NAMALWA (cell line): ENCODE measurements at places on chromosomes 12 and 14.
A peak's percentile ranks its signal among the peaks of the same experiment; 100 is the strongest.

DNA sequence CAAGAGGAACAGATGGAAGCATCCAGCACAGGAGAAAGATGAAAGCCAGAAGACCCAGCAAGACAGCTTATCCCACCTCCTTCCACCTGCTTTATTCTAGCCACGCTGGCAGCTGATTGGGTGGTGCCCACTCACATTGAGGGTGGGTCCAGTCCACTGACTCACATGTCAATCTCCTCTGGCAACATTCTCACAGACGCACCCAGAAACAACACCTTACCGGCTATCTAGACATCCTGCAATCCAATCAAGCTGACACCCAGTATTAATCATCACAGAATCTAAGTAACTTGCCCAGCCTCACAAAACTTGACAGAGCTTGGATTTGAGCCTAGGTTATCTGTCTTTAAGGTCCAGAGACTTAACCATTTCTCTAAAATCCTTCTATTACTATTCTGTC lies 208.9 kb downstream of the PAH start:
- DNase-seq: no peak

- DNase-seq: no peak
Measured at GRCh38 chr12:90235642-90236041, 527.0 kb upstream of the ATP2B1 start.

GRCh38 chr12:67161322-67161918 lies 107.7 kb upstream of the CAND1 start:
- peak; percentile 65 for DNase-seq

GRCh38 chr12:42799966-42800365 lies 210.4 kb upstream of the PRICKLE1 start:
- DNase-seq: no peak

DNA sequence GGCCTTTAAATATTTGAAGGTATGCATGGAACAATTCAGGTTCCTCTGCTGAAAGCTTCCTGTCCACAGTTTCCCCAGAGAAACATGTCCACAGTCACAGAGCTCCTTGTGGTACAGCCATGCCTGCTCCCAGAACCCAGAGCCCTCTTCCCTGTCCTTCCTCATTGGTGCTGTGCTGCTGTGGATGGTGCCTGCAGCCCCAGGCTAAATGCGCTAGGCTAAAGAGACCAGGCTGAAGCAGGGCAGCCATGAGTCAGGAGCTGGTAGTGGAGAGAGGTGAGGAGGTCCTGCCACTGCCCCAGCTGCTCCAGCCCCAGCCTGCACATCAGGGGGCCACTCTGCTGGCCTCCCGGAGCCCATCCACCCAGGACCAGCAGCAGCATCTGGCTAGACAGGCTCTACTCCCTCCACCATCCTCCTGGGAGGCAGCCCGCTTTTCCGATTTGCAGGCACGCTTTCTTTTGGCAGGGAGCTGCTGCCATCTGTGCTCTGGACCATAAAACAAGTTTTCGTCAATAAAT lies 65.4 kb upstream of the DDX11 start:
- DNase-seq: no peak

GRCh38 chr12:47848853-47849252 lies 29.1 kb upstream of the HDAC7 start:
- DNase-seq: no peak

DNA sequence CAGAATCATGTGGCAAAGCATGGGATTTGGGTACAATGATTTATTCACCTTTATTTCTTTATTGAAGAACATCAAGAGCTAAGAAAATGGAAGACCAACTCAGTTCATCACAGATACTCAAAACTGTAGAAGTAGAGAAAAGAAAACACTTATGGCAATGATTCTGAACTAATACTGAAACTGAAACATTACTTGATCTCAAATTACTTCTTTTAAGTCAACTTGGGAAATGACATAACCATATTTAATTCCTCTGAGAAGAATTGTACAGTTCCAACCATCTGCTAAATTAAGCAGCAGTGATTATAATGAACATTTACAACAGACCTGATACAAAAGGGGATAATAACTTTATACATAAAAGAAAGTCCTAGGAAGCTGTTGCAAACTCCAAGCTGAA lies 466.5 kb downstream of the TMTC2 start:
- DNase-seq: no peak

- DNase-seq: no peak
Measured at GRCh38 chr14:75060420-75060819, 3.4 kb downstream of the ACYP1 start.

DNA sequence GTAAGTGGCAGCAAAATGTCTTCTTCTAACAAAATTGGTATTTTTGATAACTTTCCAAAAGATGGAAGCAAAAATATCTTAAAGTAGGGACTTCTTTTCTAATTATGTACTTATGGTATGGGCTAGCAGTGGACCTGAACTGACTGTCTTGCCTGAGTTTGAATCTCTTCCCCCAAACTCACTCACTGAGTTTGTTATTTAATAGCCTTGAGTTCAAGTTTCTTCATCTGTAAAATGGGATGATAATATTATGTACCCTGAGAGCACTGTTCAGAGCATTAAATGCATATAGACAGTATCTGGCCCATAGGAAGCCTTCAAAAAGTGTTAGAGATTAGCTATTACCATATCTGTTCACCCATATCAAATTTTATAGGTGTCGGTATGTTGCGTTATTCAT lies 210.4 kb upstream of the NUDT4 start:
- DNase-seq: no peak

DNA sequence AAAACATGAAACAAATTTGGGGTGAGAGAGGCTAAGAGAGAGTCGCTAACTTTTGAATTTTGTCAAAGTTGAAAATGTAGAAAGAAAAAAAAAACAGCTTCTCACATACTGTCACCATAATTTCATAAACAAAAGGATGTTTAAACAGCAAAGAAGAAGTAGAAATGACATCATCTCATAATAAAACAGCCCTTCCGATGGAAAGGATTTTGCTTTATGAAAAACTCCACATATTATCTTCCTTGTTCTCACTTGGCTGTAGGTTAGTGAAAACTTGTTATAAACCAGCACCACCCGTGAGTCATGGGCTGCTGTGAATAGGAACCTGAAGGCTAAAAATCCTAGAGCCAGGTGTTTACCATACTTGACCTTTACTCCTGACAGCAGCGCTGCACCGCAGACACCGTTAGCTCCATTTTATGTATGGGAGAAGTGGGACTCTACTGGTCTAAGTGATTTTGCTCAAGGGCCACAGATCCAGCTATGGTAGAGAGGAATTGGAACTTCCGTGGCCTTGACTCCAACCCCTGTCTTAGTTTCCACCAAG lies 63.0 kb upstream of the VRK1 start:
- no peak for DNase-seq

- no peak for DNase-seq
Measured at GRCh38 chr14:50056435-50056834, 59.9 kb downstream of the VCPKMT start.

GRCh38 chr12:53380794-53381730 lies 1.1 kb downstream of the SP1 start:
- DNase-seq: peak; percentile 20

DNA sequence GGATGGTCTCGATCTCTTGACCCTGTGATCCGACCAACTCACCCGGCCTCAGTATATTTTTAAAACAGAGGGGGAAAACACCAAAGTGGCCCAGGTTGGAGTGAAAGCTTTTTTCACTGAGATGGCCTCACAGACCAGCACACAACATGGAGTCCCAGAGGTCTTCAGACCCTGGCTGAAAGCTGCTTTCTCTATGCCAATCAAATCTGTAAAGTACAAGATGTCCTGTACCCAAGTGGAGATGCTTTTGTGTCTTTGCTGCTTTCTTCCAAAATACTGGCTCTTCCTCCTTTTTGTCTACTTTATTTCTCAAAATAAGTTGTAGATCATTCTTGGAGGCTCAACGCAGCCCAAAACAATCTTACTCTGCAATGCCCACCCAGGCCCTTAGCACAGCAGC lies 214.8 kb downstream of the MED13L start:
- no peak for DNase-seq

- DNase-seq: no peak
Measured at GRCh38 chr12:68565391-68565903, 45.3 kb upstream of the RAP1B start.

DNA sequence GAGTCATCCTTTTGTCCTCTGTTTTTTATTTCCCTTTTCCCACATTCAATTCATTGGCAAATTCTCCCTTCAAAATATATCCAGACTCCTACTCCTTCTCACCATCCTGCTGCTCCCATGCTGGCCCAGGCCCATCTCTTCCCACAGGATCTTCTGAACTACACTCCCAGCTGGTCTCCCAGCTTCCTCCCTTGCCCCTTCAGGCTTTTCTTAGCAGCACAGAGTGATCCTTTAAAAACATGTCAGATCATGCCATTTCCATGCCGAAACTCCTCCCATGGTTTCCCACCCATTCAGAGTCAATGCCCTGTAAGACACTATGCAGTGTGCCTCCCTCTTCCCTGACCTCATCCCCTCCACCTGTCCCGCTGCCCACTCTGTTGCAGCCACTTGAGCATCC lies 2.4 kb upstream of the KRT84 start:
- no peak for DNase-seq

GRCh38 chr14:52333108-52333507 lies 19.0 kb downstream of the PTGER2 start:
- DNase-seq: no peak

DNA sequence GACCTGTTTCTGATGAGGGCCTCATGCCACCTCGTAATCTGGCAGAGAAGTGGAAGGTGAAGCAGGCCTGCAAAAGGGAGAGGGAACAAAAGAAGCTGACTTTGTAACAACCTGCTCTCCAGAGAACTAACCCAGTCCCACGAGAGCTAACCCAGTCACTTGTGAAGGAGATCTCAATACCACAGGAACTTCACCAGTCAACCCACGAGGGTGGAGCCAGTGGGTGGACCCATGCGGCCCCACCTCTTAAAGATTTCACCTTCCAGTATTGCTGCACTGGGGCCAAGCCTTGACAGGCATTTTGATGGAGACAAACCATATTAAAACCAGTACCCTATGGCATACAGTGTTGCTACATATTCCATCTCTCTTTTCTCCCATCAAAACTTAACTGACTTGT lies 55.1 kb downstream of the SERPINA10 start:
- no peak for DNase-seq

GRCh38 chr12:4483885-4484823 lies 38.5 kb upstream of the FGF6 start:
- no peak for DNase-seq

- DNase-seq: peak; percentile 55
Measured at GRCh38 chr14:64671591-64671990, 32.6 kb upstream of the PLEKHG3 start.

DNA sequence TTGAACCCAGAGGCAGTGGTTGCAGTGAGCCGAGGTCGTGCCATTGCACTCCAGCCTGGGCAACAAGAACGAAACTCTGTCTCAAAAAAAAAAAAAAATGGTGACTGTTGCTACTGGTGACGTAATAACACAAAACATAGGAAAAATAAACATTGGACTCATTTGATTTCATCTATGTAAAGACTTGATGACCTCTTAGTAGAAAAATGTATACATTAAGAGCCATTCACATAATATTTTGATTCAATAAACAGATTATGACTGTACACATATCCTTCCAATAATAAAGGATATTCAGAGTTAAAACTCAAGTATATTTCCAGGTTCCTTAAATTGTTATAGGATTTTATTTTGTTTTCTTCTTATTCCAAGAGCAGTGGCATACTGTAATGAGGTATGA lies 65.7 kb upstream of the AEBP2 start:
- DNase-seq: no peak

- no peak for DNase-seq
Measured at GRCh38 chr14:78633752-78634151, 463.6 kb downstream of the NRXN3 start.

- DNase-seq: no peak
Measured at GRCh38 chr14:54809767-54810166, 92.9 kb downstream of the GCH1 start.

DNA sequence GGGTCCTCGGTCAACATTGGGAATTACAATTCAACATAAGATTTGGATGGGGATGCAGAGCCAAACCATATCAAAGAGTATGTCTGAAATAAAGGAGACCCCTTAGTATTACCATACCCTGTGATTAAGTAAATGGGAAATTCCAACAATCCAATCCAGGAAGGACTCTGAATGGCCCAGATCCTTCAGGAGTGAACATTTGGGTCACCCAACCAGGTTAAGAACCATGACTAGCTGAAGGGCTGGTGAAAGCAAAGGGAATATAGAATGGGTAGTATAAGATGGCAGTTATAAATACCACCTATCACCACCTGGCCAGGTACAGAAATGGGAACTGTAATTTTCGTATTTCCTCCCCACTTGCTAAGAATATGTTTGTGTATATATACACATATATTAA lies 114.4 kb upstream of the CCDC196 start:
- no peak for DNase-seq

- peak; percentile 21 for DNase-seq
Measured at GRCh38 chr12:22627371-22627770, 2.4 kb downstream of the ETNK1 start.

GRCh38 chr12:101857043-101857558 lies 20.3 kb upstream of the DRAM1 start:
- no peak for DNase-seq

GRCh38 chr14:100750762-100751699 lies 24.3 kb downstream of the DLK1 start:
- DNase-seq: no peak

GRCh38 chr12:68835333-68835908 lies 27.4 kb downstream of the MDM2 start:
- no peak for DNase-seq

DNA sequence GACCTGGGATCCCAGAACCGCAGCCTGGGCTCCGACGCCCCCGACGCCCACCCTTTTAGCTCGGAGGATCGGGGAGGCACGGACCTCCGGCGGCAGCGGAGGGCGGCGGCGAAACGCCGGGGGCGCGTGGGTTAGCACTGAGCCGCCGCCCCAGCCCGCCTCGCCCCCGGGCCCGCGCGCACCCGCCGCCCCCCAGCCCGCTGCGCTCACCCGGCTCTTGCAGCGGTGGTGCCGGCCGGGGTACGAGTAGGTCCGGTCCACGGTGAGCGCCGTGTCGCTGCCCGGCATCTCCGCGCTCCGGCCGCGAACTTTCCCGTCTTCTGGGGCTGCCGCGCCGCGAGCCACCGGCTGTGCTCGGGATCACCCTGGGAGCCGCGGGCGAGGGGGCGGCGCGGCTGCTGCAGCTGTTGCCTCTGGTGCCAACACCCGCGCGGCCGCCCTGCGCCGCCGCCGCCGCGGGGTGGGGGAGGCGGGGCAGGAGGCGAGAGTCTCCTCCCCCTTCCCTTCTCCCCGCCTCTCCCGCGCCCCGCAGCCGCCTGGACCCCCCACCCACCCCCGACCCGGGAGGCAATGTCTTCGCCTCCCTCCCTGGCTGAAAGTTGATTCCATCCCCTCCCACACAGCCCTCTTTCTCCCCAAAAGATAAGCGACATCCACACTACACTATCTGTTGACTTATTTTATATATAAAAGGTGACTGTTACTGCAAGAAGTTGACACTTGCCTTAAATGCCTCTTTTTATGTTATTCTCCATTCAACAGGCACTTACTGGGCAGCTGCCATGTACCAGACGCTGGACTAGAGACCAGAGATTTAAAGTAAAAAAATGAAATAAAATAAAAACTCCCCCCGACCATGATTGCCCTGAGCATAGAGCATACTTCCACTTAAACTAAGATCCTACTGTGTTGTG lies at the start of gene TMCC3:
TMCC3 (minus strand) TSS at position 415 of the 914 bp plus-strand sequence; CDS start at position 288, 127 bp downstream.
- no peak for DNase-seq

GRCh38 chr12:57110104-57111030 lies 795 bp downstream of the STAT6 start:
- peak; percentile 84 for DNase-seq
